Activated naive CD4-positive, alpha-beta T cell treated with anti-CD3 and anti-CD28 coated beads, Interleukin-2, amount 50 U/mL, for 72 hours (primary cell): ENCODE measurements at places on chromosomes 4 and X. TPM values are rescaled to one million over a fixed set of nuclear protein-coding genes. Genes with fewer than 3 reads are reported as not detected.

DNA sequence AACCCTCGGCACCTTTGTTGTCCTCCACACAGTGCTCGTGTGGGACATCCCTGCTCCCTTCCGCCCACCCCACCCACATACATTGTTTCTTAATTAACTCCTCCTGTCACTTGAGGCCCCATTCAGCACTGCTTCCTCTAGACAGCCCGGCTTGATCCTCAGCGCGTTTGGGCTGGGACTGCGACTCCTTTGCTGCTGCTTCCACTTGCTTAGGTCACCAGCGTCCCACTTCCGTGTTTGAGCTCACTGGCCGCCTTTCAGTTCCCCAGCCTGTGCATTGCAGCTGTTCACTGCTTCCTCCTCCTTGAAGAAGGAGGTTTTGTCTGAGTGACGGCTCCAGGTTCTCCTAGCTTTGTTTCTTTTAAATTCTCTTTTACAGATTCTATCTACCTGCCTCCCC lies 16.1 kb downstream of the RNF4 start:
- no peak for DNase-seq

RNF4 gene
- total RNA-seq = 76.0 TPM

DNA sequence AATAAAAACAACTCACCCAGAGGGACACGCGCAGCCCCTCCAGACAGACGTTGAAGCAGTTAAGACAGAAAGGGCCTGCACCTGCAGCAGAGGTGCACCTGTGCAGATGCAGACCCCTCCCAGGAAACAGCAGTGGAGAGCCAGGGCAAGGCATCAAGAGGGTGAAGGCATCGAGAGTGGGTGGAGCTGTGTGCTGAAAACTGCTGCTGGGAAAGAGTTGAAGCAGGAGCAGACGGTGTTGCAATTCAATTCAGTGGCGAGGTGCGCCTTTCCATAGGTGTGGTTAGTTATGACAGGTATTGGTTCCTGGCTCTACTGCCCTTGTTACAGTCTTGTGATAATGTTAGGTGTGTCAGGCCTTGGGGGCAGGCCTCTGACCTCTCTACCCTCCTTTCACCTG lies 16.7 kb downstream of the LETM1 start:
- no peak for DNase-seq

DNA sequence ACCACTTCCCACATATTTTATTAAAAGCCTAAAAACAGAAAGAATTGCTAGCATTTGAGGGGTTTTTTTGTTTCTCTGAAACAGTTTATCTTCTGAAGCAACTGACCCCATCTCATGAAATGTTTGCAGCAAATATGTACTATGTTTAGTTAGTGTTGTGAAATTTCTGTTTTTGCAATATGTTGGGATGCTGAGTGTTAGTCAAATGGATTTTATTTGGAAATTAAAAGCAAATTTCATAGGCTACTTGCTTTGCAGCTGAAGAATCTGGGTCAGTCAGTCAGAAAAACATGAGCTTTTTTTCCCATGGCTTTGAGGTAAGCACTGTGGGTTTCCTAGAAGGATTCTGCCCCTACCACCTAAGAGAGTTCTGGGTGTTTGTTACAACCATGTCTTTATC lies 184.9 kb upstream of the DKK2 start:
- no peak for DNase-seq

GRCh38 chrX:101407167-101407747 lies 468 bp downstream of the GLA start:
- DNase-seq = no peak

DNA sequence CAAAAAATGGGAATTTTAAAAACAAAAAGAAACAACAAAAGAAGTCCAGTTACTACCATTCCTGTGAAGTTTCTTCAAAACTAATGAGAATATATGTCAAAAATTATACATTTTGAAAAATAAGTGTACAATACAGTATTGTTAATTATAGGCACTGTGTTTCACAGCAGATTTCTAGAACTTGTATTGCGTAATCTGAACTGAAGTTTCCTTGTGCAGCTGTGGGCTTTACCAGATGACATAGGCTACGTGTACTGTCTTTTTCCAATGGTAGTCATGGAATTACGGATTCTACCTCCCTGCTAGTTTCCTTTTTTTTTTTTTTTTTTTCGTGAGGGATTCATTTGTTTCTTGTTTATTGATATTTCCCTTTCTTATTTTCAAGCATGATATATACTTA lies 113.8 kb upstream of the GABRA2 start:
- no peak for DNase-seq

DNA sequence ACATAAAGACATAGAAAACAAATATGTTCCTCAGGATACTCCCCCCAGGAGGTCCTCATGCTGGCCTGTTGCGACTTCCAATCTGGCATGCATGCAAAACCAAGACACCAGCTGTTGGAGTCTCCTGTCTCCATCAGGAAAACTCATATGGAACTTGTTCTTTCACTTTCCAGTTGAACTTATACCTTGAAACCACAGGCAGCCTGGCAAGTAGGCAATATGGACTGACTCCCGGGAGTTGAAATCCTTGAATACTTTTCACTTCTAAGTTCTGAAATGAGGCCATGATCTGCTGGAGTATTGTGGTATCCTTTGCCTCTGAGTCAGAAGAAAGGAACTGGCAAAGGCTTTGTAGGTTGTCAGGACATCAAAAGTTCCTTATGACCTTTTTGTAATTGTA lies 444.2 kb downstream of the IDS start:
- no peak for DNase-seq
